ENCODE measurements at places on chromosomes 6 and 20.
A peak's percentile ranks its signal among the peaks of the same experiment; 100 is the strongest.

DNA sequence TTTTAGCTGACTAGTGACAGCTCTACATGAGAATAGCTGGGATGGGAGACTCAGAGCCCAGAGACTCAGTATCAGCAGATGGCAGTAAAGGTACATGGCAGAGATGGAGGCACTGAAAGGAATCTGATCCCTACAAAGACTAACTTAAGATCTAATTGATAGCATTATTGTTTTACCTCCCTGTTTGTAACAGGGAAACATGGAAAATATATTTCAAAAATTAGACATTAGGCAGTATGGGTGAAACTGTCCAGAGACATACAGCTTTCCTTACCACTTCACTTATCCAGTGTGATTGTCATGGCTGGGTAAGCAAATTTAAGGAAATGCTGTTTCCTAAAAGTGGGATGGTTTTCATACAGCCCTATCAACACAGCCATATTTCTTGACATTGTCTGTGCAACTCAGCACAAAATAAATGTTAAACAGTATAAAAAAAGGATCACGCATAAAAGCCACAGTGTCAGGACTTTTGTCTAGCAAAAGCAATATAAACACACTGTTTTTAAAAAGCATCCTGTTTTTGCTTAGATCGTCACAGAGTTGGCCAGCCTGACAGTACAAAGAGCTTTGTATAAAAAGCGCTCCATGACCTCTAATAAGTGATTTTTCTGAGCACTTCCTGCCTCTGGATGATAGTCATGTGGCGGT is 376.9 kb downstream of the PHF3 start:
- DNase-seq: no peak

- no peak for DNase-seq
Observed at GRCh38 chr20:63028461-63028921, 21.7 kb upstream of the BHLHE23 start.

DNA sequence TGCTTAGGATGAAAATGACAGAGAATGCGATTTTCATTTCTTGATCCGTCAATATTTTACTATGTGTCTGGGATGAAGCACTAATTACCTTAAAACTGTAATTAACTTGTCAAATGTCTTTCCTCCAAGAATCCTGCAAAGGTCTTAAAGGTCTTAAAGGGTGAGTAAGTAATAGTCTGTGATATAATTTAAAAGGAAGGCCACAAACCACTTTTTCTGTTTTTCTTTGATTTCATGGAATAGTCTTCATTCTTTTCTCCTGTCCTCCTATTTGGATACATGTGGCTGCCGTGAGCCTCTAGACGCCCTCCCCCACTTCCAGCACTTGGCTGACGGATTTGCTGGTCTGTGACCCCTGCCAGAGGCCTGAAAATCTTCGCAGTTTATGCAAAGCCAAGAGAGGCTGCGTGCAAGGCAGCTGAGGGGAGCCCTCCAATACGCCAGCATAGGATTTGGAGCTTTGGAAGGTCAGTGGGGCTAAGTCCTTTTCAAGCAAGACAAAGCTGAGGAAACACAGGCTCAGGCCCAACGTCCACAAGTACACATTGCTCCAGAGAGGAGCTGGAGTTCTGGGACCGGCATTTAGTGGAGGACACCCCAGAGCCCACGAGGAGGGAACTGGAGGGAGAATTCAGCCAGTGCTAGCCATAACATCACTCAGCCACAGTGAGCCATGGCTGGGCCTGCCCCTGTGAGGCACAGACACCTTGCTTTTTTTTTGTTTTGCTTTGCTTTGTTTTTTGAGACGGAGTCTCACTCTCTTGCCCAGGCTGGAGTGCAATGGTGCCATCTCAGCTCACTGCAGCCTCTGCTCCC is 382.6 kb downstream of the SMOC2 start:
- no peak for DNase-seq

GRCh38 chr6:11262242-11262641 is 29.8 kb upstream of the NEDD9 start:
- DNase-seq: no peak

DNA sequence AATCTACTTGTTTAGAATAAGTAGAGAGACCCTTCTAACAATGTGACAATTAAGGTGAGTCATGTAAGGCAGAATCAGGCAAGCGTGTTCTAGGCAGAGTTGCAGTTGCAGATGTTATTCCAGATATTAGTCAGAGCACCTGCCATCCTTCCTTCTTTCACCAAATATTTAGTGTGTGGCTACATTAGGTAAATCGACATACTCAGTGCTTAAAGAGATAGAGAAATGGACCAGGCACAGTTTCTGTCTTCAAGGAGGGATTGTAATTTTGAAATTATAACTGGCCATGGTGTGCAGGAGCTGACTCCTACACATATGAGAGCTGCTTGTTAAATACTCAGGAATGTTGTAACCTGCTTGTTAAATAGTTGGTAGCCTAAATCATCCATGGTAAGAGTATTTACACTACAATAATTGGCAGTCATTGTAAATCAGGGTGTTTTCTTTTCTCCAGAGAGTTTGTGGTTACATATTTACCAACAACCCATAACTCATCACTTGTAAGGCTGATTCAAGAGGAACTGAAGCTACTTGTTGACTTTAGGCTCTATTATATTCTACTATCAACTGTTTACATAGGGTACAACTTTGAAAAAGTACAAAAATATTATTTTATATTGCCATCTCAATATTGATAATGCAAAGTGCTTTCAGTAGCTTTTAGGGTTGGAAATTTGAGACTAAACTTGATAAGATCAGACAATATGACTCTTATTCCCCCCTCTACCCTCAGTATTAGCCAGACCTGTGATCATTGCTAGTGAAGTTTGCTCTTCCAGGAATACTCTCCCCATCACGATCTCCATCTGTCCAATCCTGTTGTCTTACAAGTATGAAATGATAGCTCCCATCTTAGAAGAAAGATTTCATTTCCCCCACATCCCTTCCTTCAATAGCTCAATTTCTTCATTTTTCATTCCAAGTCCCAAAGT is 607.1 kb downstream of the COL12A1 start:
- DNase-seq: no peak

DNA sequence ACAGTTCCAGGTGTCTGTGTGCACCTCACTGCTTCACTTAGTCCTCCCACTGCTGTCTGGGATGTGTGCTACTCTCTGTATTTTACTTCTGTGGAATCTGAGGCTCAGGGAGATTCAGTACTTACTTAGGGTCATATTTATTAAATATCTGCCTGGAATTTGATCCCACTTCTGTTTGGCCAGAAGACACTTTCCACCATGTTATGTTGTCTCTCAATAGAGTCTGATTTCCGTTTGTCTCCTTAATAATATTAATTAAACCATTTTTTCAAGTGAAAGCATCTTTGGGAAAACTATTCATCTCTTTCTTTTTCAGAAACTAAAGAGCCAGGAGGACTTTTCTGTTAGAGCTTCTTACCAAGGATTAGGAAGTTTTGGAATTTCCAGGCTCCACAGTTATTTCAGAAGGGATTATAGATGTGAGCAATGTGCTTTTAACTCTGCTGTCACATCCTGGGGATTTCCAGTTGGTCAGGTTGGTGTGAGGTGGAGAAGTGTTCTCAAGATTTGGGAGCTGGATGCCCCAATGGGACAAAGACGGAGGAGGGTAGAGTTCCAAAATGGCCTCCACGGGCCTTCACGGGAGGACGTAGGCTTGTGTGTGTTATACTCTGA is 156.8 kb upstream of the RALGAPA2 start:
- DNase-seq: no peak

GRCh38 chr6:128305228-128305627 is 215.2 kb downstream of the PTPRK start:
- no peak for DNase-seq

- no peak for DNase-seq
Observed at GRCh38 chr20:33894798-33895197, 83.7 kb downstream of the CHMP4B start.

DNA sequence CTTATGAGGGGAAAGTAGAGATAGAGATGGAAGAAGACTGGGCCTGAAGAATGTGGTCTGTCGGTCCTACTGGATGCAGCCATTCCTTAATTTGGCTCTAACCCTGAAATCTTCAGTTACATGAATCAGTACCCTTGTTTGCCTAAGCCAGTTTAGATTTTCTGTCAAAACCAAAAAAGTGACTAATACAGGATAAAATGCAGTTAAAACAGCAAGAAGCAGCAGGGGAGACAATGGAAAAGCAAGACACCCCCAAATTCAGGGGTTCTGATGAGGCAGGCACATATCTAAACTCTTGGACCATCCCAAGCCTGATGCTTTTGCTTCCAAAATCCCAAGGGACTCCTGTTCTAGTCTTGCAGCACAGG is 17.4 kb upstream of the UBE2V1 start:
- no peak for DNase-seq

GRCh38 chr20:1345030-1345755 is 16.3 kb upstream of the SDCBP2 start:
- no peak for DNase-seq

- DNase-seq: no peak
Observed at GRCh38 chr6:25278261-25278913, 787 bp upstream of the CARMIL1 start.

- no peak for DNase-seq
Observed at GRCh38 chr6:135852746-135853145, 1.2 kb downstream of the PDE7B start.

GRCh38 chr6:21824431-21825177 is 231.1 kb downstream of the SOX4 start:
- DNase-seq: no peak

DNA sequence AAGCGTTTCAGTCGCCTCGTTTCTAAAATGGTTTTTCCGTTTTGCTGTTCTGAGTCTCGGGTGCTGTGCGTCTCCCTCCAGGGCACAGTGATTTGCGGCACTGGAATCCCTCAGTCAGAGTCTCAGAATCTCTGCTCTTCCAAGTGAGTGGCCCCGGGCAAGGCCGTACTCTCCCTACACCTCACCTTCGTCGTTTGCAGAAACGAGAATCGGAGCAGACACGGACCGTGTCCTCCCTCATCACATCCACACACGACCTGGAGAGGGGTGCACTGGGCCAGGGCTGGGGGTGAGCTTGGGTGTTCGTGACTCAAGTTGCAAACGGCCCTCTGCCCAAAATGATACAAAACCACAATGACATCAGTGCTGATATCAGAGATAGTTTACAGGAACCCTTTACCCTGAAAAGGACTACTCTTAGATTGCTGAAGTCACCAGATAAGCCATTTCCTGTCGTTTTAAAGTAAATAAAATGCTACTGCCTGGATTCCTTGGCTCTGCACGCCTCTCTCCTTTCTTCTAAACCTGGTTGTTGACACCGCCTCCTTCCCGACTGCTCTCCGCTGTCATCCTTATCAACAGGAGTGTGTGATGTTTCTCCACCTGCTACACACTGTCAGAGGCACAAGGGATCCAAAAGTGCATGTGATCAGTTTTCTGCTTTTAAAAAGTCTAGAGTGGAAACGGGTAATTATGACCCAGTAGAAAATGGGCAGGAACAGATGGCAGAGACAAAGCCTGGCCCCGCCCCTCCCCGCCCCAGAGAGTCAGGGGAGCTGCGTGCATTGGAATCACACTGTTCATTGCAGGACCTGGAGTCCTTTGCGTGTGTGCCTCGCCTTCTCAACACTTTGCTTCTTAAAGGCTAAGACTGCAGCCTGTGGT is 38.4 kb downstream of the KIF25 start:
- DNase-seq: no peak

- DNase-seq: no peak
Observed at GRCh38 chr6:160080097-160080496, 41.5 kb upstream of the SLC22A1 start.

DNA sequence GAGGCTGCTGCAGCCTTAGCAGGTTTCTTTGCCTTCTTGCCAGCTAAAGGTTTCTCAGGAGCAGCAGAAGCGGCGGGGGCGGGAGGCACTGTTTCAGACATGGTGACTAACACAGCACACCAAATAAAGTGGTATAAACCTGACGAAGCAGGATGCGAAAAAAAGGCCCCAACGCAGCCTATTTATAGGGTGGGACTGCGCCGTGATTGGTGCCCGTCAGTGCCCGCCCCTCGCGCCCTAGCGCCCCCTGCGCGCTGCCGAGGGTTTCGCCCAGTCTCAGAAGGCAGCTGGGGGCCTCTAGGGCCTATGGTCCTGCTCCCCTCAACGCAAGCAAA is 55.0 kb downstream of the TRIM38 start:
- DNase-seq: no peak

- DNase-seq: no peak
Observed at GRCh38 chr6:30263734-30264133, 50.5 kb upstream of the TRIM26 start.

- DNase-seq: peak; percentile 56
Observed at GRCh38 chr6:13229205-13230085, 98.9 kb downstream of the TBC1D7 start.

DNA sequence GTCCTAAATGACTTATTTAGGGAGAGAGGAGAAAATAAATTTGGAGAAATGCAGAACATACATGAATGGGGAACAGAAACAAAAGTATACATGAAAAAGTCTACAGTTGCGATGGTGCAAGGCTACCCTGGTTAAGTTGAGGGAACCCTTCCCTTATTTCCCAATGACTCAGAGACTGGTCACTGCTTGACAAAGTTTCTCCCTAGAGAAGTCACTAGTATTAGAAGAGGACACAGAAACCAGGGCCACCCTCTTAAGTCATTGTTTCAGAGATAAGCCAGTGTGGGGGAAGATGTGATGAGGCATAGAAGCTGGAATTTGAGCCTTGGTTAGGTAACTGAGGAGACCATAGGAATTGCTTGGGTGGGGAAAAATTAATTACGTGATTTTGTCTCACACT is 24.4 kb upstream of the EDN1 start:
- DNase-seq: no peak

DNA sequence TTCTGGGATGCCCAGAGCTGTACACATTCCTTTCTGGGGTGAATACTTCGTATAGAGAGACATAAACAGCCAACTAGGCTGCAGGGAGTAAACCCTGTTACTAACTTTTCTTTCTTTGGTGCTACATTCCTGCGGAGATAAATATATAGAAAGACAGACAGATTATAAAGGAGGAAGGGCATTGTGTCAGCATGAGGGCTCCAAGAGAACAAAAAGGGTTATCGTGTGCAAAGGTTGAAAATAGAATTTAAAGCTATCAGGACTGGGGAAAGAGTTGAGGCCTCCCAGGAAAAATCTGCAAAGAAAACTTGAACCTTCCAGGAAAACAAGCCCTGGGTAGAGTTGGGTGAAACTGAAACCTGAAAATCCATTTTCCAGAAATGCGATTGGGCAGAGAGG is 68.0 kb downstream of the TMEM170B start:
- no peak for DNase-seq

DNA sequence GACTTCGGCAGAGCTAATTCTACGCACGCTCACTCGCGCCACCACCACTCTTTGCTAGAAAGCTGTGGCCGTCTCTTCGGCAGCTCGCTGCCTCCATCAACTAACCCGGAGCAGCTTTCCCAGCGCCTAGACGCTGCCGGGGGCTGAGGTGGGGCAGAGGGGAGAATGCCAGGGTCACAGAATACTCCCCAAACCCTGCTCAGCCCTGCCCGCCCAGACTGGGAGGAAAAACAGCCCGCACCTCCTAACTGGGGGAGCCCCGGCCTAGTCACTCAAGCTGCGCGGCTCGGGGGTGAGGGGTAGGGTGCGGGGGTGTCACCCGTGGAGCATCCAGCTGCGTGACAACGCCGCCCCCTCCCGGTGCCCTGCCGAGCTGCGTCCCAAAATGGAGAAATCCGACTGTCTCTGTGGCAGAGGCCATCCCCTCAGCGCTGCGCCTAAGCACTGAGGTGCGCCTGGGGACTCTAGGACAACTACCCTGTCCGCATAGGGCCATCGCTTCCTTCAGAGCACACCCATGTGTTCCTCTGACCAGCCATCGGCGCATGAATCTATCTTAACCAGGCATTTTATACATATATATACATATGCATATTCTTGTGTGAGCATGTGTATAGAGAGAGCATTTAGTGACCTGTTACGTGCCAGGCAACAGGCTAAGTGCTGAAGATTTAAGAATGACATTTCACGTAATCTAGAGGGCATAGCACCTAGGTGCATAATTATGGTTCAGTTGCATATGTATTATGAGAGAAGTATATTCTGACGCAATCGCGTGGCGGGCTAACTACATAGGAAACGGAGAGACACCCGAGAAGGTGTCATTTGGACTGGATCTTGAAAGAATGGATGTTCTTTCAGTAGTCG is 1.5 kb upstream of the TENT5A start:
- DNase-seq: peak; percentile 89

All from naive B cell (primary cell).